ENCODE measurements at places on chromosomes 1 and 21.

GRCh38 chr1:246178717-246179311, 328.3 kb downstream of the SMYD3 start:
- DNase-seq: no peak

DNA sequence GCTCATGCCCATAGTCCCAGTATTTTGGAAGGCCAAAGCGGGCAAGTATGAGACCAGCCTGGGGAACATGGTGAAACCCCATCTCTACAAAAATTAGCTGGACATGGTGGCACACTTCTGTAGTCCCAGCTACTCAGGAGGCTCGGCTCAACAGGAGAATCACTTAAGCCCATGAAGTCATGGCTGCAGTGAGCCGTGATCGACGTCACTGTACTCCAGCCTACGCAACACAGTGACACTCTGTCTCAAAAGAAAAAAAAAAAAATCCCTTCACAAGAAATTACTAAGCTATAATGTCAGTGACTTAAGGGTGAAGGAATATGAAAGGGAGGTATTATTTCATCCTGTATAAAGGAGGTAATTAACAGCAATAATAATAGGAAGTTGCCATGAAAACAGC, 99.8 kb downstream of the ACBD6 start:
- DNase-seq: no peak

- no peak for DNase-seq
Observed at GRCh38 chr1:53766194-53766742, 27.3 kb upstream of the GLIS1 start.

DNA sequence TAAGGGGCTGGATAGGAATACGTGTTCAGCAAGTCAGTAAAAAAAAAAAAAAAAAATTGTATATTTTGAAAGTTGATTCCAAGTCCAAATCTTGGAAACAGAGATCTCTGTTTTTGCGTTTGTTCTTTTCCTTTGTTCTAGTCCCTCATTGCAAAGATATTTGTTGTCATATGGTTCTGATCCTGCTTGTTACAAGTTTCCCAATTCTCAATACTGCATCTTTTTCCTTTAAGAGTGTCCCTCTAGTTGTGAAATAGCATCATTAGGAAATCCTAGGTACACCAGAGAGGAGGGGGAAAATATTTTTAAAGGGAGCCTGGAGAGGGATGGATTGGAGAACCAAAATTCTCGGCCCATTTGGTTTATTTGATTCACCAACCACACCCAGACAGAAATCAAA, 152.2 kb upstream of the C1orf105 start:
- no peak for DNase-seq

- no peak for DNase-seq
Observed at GRCh38 chr1:219517031-219517430, 95.9 kb downstream of the ZC3H11B start.

GRCh38 chr1:149986486-149987296, 23.8 kb downstream of the OTUD7B start:
- DNase-seq: no peak

DNA sequence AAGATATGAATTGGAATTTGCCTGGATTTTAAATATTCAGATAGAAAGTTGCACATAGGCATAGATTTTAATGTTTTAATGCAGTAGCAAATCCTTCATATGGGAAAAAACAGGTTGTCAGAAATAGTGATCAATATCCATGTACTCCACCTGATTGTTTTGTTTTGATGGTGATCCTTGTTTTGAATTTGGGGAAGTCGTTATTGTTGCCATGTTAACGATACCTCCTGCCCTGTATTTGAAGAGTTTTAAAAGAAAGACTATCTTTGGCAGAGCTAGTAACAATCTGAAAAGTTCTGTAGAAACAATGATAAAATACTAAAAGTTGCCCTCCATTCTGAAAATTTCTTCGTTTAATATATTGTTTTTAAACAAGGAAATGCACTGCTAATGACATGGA, 1.1 kb downstream of the CEP350 start:
- no peak for DNase-seq

- no peak for DNase-seq
Observed at GRCh38 chr1:169089776-169090175, 16.7 kb upstream of the ATP1B1 start.

Measured in cortex of kidney (tissue), 1 donor.